ENCODE measurements at places on chromosomes 11 and 22.
A peak's percentile ranks its signal among the peaks of the same experiment; 100 is the strongest.

GRCh38 chr11:118205606-118206378, 19.0 kb downstream of the JAML start:
- no peak for DNase-seq

- no peak for DNase-seq
Measured at GRCh38 chr11:28834877-28835276, 726.7 kb downstream of the METTL15 start.

- DNase-seq = no peak
Measured at GRCh38 chr11:103877221-103877620, 159.2 kb upstream of the DDI1 start.

DNA sequence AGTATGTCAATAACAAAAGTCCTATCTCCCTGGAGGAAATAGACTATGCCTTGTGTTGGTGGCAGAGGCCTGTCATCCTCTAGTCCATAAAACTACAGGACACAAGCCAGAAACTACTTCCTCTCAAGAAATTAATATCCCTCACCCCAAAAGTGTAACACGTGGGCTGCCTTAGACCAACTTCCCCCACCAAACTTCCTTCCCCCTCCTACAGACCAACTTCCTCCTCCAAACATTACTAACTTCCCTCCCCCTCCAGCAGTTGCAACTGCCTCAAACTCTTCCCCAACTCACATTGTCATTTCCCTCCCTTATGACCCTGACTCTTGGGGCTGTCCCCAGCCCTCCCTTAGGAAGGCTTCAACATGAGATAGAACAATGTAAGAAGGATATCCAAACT, 6.3 kb downstream of the OR52K2 start:
- DNase-seq = no peak

GRCh38 chr11:42462558-42463310, 849.1 kb upstream of the API5 start:
- DNase-seq = no peak

- DNase-seq = no peak
Measured at GRCh38 chr11:788953-789940, 643 bp downstream of the CEND1 start.

DNA sequence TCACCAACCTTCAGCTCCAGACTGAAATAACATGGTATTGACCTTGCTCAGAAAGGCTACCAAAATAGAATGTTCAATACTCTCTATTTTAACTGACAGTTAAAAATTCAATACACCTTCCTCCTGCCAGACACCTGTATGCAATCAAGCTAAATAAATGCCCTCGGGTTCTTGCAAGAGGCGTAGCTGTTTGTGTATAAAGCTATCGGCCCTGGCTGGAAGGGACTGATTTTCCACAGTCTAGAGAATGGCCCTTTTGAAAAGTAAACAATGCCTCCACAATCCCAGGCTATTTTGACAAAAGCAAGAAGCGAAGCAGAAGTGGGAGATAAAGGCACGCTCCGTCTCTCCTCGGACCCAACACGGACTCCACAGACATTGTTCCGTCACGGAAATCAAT, 791.2 kb downstream of the BRD1 start:
- no peak for DNase-seq

- DNase-seq = no peak
Measured at GRCh38 chr11:117816151-117816741, 8.3 kb downstream of the FXYD2 start.

GRCh38 chr11:2084721-2085120, 54.5 kb downstream of the IGF2 start:
- peak; percentile 36 for DNase-seq

DNA sequence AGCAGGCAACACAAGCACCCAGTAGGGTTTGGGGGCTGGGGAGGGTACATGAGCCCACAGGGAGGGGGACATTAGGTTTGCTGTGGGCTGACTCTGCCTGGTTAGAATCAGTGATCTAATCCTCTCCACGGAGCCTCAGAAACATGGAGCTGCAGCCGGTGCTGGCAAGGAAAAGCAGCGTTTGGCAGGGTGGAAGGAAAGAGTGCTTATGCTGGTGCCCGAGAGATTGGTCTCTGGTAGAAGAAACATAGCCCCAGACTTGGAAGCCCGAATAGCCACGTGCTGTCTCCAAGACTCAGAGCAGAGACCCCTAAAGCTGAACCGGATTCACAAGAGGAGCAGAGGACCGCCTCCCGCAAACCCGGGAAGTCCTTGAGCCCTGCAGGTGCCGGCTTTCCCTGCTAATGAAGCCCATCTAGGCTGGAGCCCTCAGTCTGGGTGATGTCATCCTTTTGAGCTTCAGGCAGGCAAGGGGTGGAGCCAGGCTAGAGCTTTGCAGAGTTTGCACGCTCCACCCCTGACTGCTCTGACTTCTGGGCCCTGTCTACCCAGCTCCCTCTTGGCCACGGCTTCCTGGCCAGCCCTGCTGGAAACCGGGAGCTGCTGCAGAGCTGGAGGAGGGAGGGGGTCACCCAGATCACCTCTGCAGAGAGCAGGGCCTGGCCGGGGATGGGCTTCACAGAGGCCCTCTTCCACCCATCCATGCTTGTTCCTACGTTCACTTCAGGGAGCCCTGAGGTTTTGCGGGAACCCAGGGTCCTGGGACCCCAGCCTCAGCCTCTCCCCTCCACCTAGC, 35.0 kb upstream of the JAM3 start:
- peak; percentile 75 for DNase-seq

- DNase-seq = no peak
Measured at GRCh38 chr22:27987557-27987956, 68.5 kb upstream of the PITPNB start.
